ENCODE measurements at places on chromosomes 6 and 20. TPM values are rescaled to one million over a fixed set of nuclear protein-coding genes. Genes with fewer than 3 reads are reported as not detected.
A peak's percentile ranks its signal among the peaks of the same experiment; 100 is the strongest.

GPR63 gene
- total RNA-seq, result 11.3 TPM

HSPA1L gene
- 1.9 TPM for total RNA-seq

GRCh38 chr6:72406517-72406916, 215.3 kb upstream of the KCNQ5 start:
- no peak for DNase-seq
- no peaks in the 10 kb centered on the region for H3K36me3 ChIP-seq
- H3K27ac ChIP-seq, result no peak overlapping the region
- no peaks in the 10 kb centered on the region for H3K4me1 ChIP-seq
- no peaks in the 10 kb centered on the region for H3K27me3 ChIP-seq

VNN1 gene
- not detected for total RNA-seq

GRCh38 chr6:167472148-167472547, 147.3 kb downstream of the TTLL2 start:
- DNase-seq, result no peak
- peaks cover 28% of the 10 kb centered on the region for H3K4me1 ChIP-seq
- H3K27ac ChIP-seq, result no peak overlapping the region

GRCh38 chr6:38262026-38262425, 377.7 kb downstream of the BTBD9 start:
- H3K27ac ChIP-seq, result peak overlapping the region; percentile 46
- H3K4me1 ChIP-seq, result peaks cover 9% of the 10 kb centered on the region
- H3K36me3 ChIP-seq, result no peaks in the 10 kb centered on the region
- no peak overlapping the region for H3K4me3 ChIP-seq
- DNase-seq, result peak; percentile 25
- no peaks in the 10 kb centered on the region for H3K27me3 ChIP-seq

DEFB124 gene
- not detected for total RNA-seq

DNA sequence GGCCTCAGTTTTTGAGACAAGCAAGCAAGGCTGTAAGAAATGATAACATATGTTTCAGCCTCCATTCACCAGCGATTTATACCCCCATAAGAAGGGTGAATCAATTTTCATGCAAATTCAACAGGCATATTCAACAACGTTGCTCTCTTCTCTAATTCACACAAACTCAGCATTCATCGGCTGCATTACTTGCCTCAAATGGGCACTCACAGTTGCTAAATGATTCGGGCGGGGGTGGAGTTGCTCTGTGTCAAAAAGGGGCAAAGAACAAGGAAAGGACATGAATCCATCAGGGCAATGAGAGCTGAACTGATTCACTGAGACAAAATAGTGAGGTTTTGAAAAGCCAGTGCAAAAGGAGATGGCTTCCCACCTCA, 9.0 kb downstream of the MOXD1 start:
- H3K27me3 ChIP-seq, result no peaks in the 10 kb centered on the region
- no peak overlapping the region for H3K4me3 ChIP-seq
- H3K4me1 ChIP-seq, result peaks cover 11% of the 10 kb centered on the region
